ENCODE measurements at places on chromosomes 1 and 21. TPM values are rescaled to one million over a fixed set of nuclear protein-coding genes. Genes with fewer than 3 reads are reported as not detected.
A peak's percentile ranks its signal among the peaks of the same experiment; 100 is the strongest.

SPRR3 gene
- not detected for total RNA-seq

PTGER3 gene
- not detected for total RNA-seq

TMEM54 gene
- total RNA-seq, result 20.1 TPM

GLRX2 gene
- 2.3 TPM for total RNA-seq

DCDC2B gene
- not detected for total RNA-seq

ETNK2 gene
- total RNA-seq, result 13.0 TPM

ZNF326 gene
- total RNA-seq, result 5.9 TPM

MFAP2 gene
- 55.3 TPM for total RNA-seq

SLC30A10 gene
- total RNA-seq, result not detected

GRCh38 chr1:61046434-61046833 is 35.9 kb upstream of the NFIA start:
- no peak for DNase-seq

DNA sequence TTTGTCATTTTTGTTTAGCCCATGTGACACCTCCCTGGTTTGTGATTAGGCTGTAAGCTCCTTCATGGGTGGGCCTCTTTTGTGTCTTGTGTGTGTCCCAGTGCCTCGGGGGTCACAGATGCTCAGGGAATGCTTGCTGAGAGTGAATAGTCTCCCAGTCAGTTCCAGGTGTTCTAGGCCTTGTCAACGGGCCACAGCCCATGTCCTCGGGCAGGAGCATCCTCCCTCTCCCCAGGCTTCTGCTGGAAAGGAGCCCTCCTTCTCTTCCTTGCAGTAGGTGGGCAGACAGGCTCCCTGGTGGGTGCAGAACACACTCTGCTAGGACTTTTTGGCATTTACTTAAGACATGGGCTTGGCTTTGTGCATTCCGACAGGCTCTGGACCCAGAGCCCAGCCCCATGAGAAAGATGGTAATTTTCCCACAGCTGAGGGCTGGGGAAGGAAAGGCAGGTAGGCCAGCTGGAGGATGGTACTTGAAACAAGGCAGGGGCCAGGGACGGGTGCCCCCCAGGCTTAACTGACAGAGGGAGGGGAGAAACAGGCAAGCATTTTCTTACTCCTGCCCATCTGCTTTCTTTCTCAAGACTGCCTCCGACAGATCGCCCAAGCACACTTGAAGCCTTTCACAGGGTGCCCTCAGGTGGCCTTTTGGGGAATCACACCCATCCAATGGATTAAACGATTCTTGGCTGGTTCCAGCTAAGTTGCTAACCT is 7.1 kb upstream of the CPLANE2 start:
- DNase-seq, result peak; percentile 84

GRCh38 chr1:11740258-11741192 is 4.6 kb downstream of the AGTRAP start:
- no peak for DNase-seq

GRCh38 chr1:117788014-117788413 is 141.4 kb downstream of the GDAP2 start:
- DNase-seq, result no peak

DNA sequence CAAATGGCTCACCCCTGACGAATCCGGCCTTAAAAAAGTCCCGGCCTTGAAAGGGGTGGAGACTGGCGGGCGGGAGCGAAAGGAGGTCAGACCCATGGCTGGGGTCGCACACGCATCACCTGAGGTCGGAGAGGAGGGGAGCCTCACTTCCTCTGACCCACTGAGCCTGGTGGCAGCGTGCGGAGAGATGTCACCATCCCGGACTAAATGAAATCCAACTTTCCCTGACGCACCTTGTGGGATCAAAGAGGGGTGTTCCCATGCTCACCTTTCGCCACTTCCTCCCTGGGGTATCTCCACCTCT is 709 bp upstream of the SLC41A1 start:
- peak; percentile 15 for DNase-seq

- DNase-seq, result no peak
Observed at GRCh38 chr1:200912737-200913407, 18.2 kb downstream of the INAVA start.

DNA sequence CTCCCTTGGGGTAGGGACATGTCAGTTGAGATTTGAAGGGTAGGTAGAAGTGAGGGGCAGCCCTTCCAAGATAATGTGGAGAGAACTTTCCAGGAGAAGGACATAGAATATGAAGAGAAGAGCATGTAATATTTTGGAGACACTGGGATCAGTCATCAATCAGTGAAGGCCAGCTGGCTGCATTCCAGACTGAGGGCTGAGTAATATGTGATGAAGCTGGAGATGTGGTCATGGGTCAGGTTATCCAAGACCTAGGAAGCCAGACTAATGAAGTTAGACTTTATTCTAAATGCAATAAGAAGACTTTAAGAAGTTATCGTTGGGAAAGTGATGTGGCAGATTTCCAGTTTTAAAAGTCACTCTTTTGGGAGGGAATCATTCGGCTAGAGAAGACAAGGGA is 262.0 kb downstream of the HMCN1 start:
- peak; percentile 38 for DNase-seq

DNA sequence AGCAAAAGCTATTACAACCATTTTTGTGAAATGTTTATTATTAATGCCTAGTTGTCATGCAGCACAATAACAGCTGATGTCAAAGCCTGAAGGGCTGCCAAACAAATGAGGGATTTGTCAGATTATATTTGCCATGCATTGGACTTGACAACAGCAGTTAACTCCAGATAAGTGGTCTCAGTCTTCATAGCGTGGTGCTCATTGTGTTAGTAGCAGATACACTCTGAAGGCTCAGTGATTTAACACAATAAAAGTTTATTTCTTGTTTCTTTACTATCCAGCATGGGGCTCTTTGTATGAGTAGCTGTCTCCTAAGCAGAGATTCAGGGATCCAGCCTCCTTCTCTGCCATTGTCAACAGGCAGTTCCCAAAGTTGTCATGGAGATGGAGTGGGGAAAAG is 76.0 kb upstream of the PTGFRN start:
- DNase-seq, result no peak

DNA sequence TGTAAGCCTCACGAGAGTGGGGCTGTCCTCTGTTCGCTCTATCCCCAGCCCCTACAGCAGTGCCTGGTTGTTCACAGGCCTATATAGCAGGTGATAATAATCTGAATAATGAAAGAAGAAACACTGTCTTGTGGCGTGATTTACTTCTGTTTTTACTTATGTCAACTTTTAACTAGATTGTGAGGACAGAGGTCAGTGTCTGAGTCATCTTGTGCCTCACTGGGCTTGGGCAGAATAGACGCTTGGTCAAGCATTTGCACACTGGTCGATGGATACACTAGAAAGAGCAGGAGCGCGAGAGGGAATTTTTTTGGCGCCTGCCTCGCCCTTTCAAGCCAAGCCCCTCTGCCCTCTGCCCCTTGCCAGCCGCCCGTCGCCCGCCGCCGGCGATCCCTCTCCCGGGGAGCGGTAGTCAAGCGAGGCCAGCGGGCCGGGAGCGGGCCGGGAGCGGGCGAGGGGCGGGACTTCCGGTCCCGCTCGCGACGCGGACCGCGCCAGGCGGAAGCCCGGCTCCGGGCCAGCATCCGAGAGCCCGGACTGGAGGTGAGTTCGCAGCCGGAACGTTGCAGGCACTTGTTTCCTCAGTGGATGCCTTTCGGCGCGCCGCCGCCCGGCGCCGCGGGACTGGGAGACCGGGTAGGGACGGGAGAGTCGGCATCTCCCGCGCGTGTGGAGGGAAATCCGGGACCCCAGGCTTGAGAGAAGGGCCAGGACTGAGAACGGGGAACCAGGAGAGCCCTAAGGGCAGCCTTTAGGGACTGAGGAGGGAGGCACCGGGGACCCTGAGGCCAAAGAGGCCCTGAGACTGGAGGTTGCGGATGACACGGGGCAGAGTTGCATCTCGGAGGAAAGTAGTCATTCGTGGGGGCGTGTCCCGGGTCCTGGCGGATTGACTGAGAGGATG is at the start of gene DISP1:
DISP1 (plus strand) TSS at position 504 of the 904 bp plus-strand sequence. CDS start 127,785 bp downstream, outside the sequence.
- peak; percentile 78 for DNase-seq

- DNase-seq, result no peak
Observed at GRCh38 chr1:174999936-175000696, at the start of gene CACYBP. Gene CACYBP, plus strand, starts transcription at chr1:174999947. Its CDS starts 234 bp downstream, at chr1:175000181.

- no peak for DNase-seq
Observed at GRCh38 chr1:35223084-35223630, 30.2 kb upstream of the SFPQ start.
